ENCODE measurements at places on chromosomes 2 and 18.
A peak's percentile ranks its signal among the peaks of the same experiment; 100 is the strongest.

DNA sequence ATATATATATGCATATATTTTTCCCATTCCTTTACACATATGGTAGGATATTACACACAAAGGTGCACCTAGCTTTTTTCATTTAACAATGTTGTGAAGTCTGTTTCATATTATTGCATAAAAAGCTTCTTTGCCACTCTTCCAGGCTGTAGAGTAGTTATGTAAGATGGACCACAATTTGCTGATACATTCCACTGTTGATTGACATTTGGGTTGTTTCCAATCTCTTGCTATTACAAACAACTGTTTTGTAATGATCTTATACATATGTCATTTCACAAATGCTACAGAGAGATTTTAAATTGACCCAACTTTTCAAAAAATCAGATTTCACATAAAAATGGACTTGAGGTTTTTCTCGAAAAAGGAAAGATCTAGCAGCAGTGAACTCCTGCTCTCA, 301.4 kb downstream of the CDCA7 start:
- DNase-seq, result no peak

GRCh38 chr2:70084973-70085710, 2.1 kb upstream of the PCBP1 start:
- DNase-seq, result peak; percentile 55

GRCh38 chr2:217706513-217706912, 296.3 kb downstream of the TNS1 start:
- DNase-seq, result no peak

DNA sequence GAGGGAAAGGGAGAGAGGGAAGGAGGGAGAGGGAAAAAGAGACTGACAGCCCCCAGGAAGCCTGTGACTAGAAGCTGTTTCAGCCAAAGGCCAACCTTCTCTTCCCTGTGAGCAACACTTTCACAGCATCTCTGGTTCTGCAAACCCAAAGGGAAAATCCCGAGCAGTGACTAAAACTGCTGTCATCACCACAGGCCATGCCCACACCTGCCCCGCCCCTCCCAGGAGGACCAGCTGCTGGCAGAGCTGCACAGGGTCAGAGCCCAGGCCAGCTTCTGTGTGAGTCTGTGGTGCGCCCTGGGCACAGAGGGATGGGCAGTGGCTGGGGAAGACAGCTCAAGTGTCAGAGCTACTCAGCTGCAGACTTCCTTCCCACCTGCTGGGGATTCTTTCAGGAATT, 64.9 kb upstream of the OTOS start:
- DNase-seq, result no peak

GRCh38 chr18:23155537-23155936, 20.3 kb downstream of the CABLES1 start:
- DNase-seq, result no peak

- DNase-seq, result no peak
These were observed 24.9 kb upstream of the CD8A start for GRCh38 chr2:86815611-86816010.

Measured in CD4-positive, alpha-beta memory T cell (primary cell).